ENCODE measurements at places on chromosomes 7 and 10.

DNA sequence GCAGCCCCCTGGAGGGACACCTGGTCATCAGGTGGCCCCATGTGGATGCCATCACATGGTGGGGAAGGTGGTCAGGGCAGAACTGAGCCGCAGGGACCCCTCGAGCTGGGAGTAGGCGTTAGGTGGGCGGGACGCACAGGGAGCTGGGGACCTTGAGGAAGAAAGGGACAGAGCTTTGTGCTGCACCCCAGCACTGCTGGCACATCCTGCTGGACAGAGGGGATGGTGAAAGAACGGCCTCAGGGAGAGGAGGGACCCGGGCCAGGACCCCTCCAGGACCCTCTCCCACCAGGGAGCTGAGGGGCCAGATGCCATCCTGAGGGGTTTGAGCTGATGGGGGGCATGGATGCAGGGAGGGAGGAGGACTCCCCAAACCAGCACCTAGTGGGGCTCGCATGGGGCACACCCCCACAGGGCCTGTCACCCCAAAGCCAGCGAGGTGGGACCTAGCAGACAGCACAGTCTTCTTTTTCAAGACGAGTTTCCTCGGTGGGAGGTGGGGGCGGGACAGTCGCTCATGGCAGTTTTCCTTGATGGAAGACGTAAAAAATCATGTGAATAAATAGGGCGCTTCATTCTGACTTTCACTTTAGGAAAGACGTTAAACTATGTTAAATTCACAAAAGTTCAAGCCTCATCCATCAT, 43.3 kb downstream of the STK32C start:
- DNase-seq: no peak

DNA sequence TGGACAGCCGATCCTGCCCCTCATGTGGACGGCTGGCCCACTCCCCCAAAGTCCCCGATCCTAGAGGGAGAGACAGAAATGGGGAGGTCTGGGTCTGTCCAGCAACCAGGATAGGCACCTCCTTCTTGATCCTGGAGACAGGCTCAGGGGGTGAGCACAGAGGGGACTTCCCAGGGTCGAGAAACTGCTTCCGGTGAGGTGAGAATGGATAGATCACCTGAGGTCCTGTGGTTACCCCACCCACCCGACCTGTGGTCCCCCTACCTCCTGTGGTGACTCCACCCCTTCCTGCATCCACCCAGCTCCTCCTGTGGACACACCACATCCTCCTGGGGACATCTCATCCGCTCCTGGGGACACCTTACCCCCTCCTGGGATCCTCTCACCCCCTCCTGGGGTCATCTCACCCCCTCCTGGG, 27.4 kb upstream of the RASGEF1A start:
- no peak for DNase-seq

DNA sequence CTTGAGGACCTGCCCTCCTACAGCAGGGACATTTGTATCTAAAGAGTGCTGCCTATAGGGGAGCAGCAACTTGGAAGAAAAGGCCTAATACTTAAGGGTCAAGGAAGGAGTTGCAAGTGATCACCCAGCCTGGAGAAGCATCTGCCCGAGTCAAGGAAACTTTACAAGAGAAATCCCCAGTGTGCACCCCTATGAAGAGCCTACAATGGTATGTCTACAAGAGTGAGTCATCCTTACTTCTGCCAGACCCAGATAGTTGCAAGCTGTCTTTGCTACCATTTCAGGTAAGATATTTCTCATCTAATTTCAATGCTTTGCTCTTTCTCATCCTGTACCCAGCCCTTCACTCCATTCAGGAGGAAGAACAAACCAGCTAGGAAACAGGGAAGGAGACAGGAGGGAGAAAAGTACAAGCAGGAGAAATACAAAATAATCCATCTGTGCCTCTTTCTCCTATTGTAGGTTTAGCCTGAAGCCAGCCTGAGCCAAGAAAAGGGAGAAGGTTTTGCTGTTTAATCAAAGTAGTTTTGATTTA, 34.4 kb upstream of the AGR3 start:
- DNase-seq: no peak

- DNase-seq: no peak
These were observed 87.8 kb downstream of the HDAC9 start for GRCh38 chr7:18583305-18583704.

DNA sequence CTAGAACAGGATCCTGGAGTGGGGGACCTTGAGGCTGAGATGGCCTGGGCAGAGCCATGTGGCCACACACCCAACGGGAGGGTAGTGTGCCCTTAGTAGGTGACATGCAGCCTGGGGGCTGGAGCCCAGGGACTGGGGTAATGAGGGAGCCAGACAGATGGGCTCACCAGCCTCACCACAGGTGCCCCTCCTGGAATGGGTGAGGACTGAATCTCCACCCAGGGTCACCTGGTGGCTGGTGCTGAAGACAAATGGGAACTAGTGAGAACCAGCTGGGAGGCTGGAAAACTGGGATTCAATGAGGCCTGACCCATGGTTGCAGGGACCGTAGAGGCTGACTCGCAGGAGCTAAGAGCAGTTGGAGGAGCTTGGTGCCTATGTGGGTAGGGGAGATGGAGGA, 6.1 kb downstream of the ZP3 start:
- DNase-seq: no peak

DNA sequence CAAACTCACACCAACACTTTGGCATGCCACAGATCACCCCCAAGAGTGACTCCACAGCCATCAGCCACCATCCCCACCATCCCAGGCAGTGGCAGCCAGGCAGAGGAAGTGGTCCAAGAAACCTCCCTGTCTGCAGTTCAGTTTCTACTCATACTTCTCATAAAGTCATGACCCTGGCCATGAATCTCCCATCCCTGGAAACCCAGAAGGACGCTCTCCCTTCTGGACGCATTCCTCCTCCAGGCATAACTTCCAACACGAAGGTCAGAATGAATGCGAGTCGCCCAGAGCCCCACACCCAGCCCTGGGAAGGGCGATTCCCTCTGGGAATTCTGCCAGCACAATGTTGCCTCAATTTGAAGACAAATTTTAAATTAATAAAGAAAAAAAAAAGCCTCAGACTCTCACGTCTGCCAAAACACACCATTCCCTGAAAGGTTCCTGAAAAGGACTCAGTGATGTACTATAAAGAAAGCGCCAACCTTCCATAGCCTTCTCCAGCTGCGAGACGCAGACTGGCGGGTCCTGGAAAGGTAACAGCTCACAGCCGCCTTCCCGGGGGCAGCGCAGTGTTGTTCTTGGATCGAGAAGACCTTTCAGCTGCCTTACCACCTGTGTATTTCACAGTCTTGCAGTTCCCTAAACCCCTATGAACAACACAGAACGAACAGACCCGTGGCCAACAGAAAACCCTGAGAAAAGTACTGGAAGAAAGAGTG, 307.6 kb downstream of the FRMD4A start:
- DNase-seq: no peak

DNA sequence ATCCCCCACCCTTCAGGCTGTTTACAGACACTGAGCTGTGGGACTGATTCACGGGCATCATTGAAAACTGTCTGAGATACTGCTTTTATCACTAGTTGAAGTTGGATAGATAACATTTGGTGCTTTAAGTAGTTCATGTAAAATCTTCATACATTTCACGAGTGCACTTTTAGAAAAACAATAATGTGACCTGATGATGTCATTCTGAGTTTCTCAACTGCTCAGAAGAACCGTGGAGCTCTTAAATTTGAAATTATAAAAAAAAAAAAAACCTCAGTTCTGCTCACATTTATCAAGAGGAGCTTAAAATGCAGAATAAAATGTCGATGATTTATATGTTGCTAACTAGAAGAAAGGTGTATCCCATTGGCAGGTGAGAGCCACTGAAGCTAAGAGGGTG, 81.5 kb downstream of the GALNT11 start:
- DNase-seq: no peak

DNA sequence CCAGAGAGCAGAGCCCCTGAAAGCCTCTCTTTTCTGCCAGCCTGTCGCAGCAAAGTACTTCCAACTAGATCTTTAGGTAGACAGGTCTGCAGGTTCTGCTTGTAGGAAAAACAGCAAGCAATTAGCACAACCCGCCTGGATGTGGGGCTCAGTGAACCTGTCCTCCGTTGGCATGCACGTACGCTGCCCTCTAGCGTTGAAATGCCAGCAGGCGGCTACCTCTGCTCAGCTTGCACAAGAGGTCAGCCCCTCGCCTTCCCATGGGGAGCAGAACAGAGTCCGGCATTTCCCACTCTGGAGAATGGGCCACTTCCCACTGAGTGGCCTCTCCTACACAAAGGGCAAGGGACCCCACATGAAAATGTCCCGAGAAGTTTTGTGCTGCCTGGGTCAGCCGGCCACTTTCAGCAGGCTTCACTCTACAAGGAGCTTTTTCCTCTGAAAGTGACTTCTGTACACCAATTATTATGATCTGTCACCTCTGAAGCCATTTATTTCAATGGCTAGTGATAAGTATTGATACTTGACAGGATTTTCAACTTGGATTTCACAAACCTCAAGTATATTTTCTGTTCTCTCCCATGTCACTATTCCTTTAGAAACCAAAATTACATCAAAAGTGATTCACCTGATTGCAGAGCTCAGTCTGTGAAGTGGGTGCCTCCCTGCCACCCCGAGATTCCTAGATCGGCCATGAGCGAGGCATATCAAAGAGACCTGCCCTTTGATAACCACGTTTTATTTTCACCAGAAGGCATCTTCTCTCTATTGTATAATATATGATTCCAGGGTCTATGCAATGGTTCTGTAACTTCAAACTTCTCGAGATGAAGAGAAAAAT, 56.7 kb downstream of the JCAD start:
- DNase-seq: no peak

DNA sequence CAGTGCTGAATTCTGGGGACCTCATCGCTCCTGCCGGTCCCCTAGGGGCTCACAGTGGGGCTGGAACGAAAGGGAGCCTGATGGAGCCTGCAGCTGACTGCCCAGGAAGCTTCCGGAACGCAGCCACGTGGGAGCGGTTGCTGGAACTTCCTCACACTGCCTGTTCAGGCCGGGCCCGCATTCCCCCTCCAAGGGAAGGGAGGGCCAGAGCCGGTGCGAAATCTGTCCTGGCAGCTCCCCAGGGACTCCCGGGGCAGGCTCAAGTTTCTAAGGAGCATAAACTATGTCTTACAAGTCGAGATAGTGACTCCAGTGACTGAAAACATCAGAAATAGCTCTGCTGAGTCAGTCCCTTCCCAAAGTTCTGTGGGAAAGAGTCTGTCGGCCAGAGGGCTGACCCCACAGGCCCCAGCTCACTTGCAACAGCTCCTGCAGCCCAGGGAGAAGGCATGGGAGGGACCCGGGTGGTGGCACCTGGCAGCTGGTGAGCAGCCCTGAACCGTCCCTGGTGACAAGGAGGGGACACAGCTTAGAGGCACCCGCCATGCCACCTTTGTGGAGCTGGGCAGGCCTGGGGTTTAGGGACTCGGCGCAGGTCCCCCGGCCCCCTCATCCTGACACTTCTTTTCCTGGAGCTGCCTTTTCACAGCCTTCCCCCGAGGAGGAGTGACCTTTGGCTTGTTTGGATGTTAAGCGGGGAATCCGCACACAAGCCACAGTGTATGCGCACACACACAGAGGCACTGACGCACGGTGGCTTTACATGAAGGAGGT, 47.6 kb downstream of the PDGFA start:
- peak; percentile 75 for DNase-seq

- no peak for DNase-seq
These were observed 41.6 kb upstream of the EPHB6 start for GRCh38 chr7:142813226-142813625.

DNA sequence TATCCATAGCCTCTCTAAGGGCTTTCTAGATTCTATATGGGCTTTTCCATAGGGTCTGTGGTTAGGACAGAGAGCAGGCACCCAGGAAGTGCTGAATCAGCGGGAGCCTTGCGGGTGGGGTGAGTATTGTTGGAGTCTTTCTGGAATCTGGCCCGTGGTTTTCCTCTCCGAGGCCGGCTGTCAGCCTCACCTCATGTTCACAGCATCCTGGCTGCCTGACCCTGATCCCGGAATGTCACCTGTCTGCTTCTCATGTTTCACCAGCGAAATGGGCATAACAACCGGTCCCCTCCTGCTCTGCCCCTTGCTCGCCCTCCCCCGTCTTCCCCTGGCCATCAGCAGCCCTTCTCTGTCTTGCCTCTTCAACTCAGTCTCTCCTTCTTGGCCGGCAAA, 36.5 kb downstream of the DDIT4 start:
- DNase-seq: no peak

GRCh38 chr7:23347682-23348180, 48.6 kb downstream of the MALSU1 start:
- DNase-seq: no peak

DNA sequence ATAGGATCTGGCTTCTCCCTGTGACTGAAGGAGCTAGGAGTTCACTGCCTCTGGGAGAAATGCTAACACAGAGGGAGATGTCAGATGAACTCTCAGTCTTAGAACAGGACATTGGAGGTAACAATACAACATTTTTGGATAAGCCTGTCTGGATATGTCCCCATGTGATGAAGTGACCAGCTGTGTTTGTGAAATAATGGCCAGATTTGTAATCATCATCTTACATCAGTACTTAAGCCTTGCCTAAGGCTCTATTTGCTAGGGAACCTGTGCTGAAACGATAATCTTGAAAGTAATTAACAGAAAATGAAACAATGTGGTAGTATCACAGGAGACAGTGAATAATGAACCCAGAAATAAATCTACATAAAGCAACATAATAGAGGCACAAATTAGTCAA, 56.2 kb downstream of the CRPPA start:
- no peak for DNase-seq

- DNase-seq: no peak
These were observed 22.4 kb downstream of the GRM8 start for GRCh38 chr7:127230192-127230925.

GRCh38 chr10:11300563-11300962, 282.9 kb downstream of the CELF2 start:
- no peak for DNase-seq

GRCh38 chr7:128810473-128810872, 18.7 kb downstream of the CCDC136 start:
- no peak for DNase-seq

- no peak for DNase-seq
These were observed 11.8 kb upstream of the TNRC18 start for GRCh38 chr7:5435291-5436002.

DNA sequence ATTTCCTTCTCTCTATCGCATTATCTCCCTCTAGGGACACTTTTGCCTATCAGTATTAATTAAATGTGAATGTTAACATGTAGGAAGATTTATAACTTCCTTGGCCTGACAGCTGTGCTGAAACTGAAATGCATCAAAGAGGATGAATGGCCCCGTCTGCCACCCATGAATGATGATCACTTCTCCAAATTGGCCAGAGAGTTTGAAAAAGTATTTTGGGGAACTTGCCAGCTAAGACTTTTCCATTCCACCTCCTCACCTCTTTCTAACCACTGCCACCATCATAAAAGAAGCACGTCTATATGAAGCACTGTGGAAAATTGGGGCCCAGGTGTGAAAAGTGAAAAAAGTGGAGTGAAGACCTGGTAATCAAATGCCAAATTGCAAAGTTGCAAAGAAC, 25.4 kb upstream of the ST8SIA6 start:
- DNase-seq: no peak
